ENCODE measurements at places on chromosomes 5 and 9.

DNA sequence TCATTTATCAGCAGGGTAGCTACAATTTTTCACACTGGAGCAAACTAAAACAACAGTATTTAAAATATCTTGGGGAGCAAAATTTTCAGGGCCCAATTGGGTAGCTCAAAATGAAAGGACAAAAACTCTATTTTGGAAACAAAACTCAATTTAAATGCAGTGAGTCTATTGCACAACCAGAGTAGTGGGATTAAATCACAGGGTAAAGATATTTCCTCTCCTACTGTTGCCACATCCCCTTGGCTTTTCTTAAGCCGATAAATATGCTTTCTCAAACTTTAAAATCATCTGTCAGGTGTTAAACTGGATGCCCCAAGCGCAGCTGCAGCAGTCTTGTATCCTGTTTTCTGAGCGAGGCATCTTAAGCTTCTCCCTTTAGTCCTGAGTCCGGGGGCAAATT, 1474.3 kb upstream of the CDH9 start:
- DNase-seq: no peak

DNA sequence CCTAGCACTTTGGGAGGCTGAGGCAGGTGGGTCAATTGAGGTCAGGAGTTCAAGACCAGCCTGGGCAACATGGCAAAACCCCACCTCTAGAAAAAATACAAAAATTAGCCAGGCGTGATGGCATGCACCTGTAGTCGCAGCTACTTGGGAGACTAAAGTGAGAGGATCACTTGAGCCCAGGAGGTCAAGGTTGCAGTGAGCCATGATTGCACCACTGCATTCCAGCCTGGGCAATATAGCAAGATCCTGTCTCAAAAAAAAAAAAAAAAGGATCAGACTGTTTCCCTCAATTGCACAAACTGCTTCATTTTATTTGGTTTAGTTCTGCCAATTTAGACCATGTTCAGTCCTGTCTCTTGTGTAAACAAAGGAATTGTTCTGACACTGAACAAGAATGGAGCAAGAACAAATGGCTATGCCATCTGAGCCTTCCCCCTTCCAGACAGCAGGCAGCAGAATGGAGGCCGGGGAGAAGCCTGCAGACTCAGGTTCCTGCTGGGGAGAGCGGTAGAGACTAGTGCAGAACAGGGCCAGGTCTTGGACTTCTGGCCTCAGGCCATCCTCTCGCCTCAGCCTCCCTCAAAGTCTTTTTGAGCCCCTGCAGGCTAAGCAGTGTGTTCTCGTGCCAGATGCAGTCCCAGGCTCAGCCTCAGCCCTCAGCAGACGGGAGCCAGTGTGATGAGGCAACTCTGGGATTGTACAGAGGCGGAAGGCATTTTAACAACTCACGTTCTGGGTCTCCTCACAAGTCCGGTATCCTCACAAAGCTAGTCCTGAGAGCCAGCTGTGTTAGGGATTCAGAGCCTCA, 18.2 kb downstream of the HNRNPH1 start:
- no peak for DNase-seq

GRCh38 chr9:81619353-81620001, 69.9 kb downstream of the TLE1 start:
- no peak for DNase-seq

- DNase-seq: no peak
Observed at GRCh38 chr5:1404062-1404461, 41.2 kb downstream of the SLC6A3 start.

GRCh38 chr9:95366731-95367325, 49.3 kb upstream of the FANCC start:
- DNase-seq: no peak

GRCh38 chr5:97726106-97726505, 543.1 kb upstream of the RIOK2 start:
- DNase-seq: no peak

DNA sequence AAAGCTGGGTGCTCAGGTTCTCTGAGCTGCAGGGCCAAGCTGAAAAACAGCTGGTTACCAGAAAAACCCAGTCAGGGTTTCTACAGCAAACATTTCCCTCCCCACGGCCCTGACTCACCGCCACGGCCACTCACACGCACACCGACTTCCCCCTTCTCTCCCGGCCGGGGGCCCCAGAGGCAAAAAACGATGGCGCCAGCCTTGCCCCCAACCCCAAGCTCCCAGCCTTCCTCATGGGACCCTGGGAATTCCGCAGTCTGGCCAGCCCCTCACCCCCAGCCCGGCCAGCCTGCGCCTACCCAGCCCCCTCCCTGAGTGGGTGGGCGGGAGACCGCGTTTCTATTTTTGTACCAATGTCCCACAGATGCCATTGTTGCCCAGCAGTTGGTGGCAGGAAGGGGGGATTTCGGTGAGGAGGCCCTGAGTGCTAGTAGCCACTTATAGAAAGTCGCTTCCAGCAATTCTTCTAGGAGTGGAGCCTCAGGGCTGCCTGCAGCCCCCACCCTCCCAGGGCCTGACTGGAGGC, 18.4 kb downstream of the ENG start:
- no peak for DNase-seq

- DNase-seq: no peak
Observed at GRCh38 chr5:42656651-42657015, 100.0 kb upstream of the CCDC152 start.

Data from GM12878 (cell line).